ENCODE measurements at places on chromosomes 7 and 10. TPM values are rescaled to one million over a fixed set of nuclear protein-coding genes. Genes with fewer than 3 reads are reported as not detected.

Gene FGF8
- polyA plus RNA-seq: not detected

Gene HOXA13
- not detected for polyA plus RNA-seq

- no peak for DNase-seq
- H3K36me3 ChIP-seq: no peaks in the 10 kb centered on the region
- H3K4me3 ChIP-seq: no peak overlapping the region
- H3K27me3 ChIP-seq: no peaks in the 10 kb centered on the region
- no peaks in the 10 kb centered on the region for H3K4me1 ChIP-seq
- no peak overlapping the region for H3K27ac ChIP-seq
These were observed 58.8 kb upstream of the AQP1 start for GRCh38 chr7:30852744-30853288.

GRCh38 chr10:44259090-44259874, 125.6 kb downstream of the CXCL12 start:
- no peaks in the 10 kb centered on the region for H3K27me3 ChIP-seq
- H3K27ac ChIP-seq: no peak overlapping the region
- no peaks in the 10 kb centered on the region for H3K36me3 ChIP-seq
- H3K4me1 ChIP-seq: peaks cover 2% of the 10 kb centered on the region

DNA sequence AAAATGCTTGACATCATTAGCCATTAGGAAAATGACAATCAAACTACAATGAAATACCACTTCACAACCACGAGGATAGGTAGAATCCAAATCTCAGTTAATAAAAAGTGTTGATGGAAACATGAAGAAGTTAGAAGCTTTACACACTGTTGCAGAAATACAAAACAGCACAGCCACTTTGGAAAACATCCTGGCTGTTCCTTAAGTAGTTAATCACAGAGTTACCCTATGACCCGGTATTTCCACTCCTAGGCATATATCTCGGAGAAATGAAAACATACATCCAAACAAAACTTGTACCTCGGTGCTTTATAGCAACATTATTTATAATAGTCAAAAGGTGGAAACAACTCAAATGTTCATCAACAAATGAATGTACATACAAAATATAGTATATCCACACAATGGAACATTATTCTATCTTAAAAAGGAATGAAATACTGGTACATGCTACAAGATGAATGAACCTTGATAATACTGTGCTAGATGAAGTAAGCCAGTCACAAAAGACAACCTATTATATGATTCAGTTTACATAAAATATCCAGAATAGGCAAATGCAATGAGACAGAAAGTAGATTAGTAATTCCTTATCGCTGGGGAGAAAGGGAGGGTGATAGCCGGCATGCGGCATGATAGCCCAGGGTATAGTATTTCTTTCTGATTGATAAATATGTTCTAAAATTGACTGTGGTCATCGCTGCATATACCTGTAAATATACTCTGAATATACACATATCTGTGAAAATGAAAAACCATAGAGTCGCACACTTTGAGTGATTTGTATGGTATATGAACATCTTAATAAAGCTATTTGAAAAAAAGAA, 1.9 kb downstream of the VWDE start:
- no peak overlapping the region for H3K4me3 ChIP-seq
- H3K27me3 ChIP-seq: no peaks in the 10 kb centered on the region
- DNase-seq: no peak
- no peaks in the 10 kb centered on the region for H3K36me3 ChIP-seq
- no peak overlapping the region for H3K27ac ChIP-seq
- no peaks in the 10 kb centered on the region for H3K4me1 ChIP-seq

- H3K27ac ChIP-seq: peak overlapping the region; percentile 26
- DNase-seq: no peak
- H3K27me3 ChIP-seq: no peaks in the 10 kb centered on the region
- no peak overlapping the region for H3K4me3 ChIP-seq
- H3K4me1 ChIP-seq: peaks cover 41% of the 10 kb centered on the region
These were observed 4.4 kb downstream of the PKD1L1 start for GRCh38 chr7:47943676-47944474.

All from left lung (tissue), 14 donors.